T-helper 1 cell treated with Interleukin-12 subunit alpha and Interleukin-12 subunit beta and Interleukin-4 antibody, amounts not matched to agents 30 ng/mL and 1 ng/mL, for 36 hours (primary cell): ENCODE measurements at places on chromosomes 1 and 21. TPM values are rescaled to one million over a fixed set of nuclear protein-coding genes. Genes with fewer than 3 reads are reported as not detected.

SIKE1 gene
- 59.6 and 68.1 TPM in 2 replicates for total RNA-seq

LY9 gene
- total RNA-seq, result 3.0 and 3.9 TPM in 2 replicates

INAVA gene
- not detected in 2 replicates for total RNA-seq

RTCA gene
- 54.3 and 59.5 TPM in 2 replicates for total RNA-seq

ANGPTL1 gene
- total RNA-seq, result not detected in 2 replicates

TMEM50B gene
- 34.5 and 37.8 TPM in 2 replicates for total RNA-seq

KCNJ15 gene
- 0.15 and 0.34 TPM in 2 replicates for total RNA-seq

RPE65 gene
- total RNA-seq, result not detected in 2 replicates

FCRL1 gene
- not detected in 2 replicates for total RNA-seq

EXO1 gene
- total RNA-seq, result 25.5 and 30.7 TPM in 2 replicates

DNAJC8 gene
- total RNA-seq, result 100 and 102 TPM in 2 replicates

ZNF648 gene
- total RNA-seq, result not detected in 2 replicates

ADORA1 gene
- not detected in 2 replicates for total RNA-seq

SYCP1 gene
- not detected in 2 replicates for total RNA-seq

C1orf167 gene
- total RNA-seq, result not detected in 2 replicates

RCAN3 gene
- total RNA-seq, result 55.5 and 56.4 TPM in 2 replicates

DCDC2B gene
- total RNA-seq, result 0.22 TPM in 1 of 2 replicates, not detected in the other

FNDC5 gene
- total RNA-seq, result not detected in 2 replicates

NR1I3 gene
- total RNA-seq, result not detected in 2 replicates

AIM2 gene
- total RNA-seq, result 11.6 and 13.8 TPM in 2 replicates

H6PD gene
- total RNA-seq, result 25.0 and 25.1 TPM in 2 replicates

NBPF4 gene
- total RNA-seq, result 0.22 and 0.51 TPM in 2 replicates

CDA gene
- not detected in 2 replicates for total RNA-seq

RNU1-3 gene
- 2,156 and 2,251 TPM in 2 replicates for total RNA-seq

SLC45A1 gene
- total RNA-seq, result 0.20 and 0.51 TPM in 2 replicates

SPRR2E gene
- not detected in 2 replicates for total RNA-seq

CFAP141 gene
- not detected in 2 replicates for total RNA-seq

UBXN10 gene
- 1.4 TPM in 2 replicates for total RNA-seq

PHGDH gene
- total RNA-seq, result 76.9 and 78.9 TPM in 2 replicates

VANGL2 gene
- total RNA-seq, result not detected in 2 replicates

GNG12 gene
- total RNA-seq, result 0.12 TPM in 1 of 2 replicates, not detected in the other

FCGR2B gene
- total RNA-seq, result 0.24 TPM in 1 of 2 replicates, not detected in the other

TOR1AIP2 gene
- 50.4 and 52.9 TPM in 2 replicates for total RNA-seq

KCNE2 gene
- total RNA-seq, result not detected in 2 replicates

PHF13 gene
- 12.2 and 13.8 TPM in 2 replicates for total RNA-seq

CCDC185 gene
- not detected in 2 replicates for total RNA-seq

AQP10 gene
- total RNA-seq, result not detected in 2 replicates

TIE1 gene
- 0.25 and 0.85 TPM in 2 replicates for total RNA-seq

EDARADD gene
- 9.1 and 10.4 TPM in 2 replicates for total RNA-seq

SLC2A5 gene
- total RNA-seq, result 0.39 TPM in 1 of 2 replicates, not detected in the other

UMODL1 gene
- 0.12 TPM in 1 of 2 replicates, not detected in the other for total RNA-seq

LCE1F gene
- total RNA-seq, result not detected in 2 replicates
